Endodermal cell (in vitro differentiated cells): ENCODE measurements at places on chromosomes 2 and 18.

GRCh38 chr2:84556190-84556589 is 39.9 kb downstream of the DNAH6 start:
- DNase-seq, result no peak

DNA sequence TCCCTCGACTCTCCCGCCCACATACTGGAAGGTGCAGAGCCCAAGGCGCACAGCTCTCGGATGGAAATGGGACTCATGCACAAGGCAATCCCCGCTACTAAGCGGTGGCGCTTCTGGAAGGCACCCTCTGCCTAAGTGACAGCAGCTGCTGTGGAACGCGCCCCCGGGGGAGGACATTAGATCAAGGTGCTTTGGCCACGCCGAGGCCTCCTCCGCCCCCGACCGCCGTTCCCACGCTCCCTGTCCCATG is 202 bp downstream of the MCEE start:
- no peak for DNase-seq

DNA sequence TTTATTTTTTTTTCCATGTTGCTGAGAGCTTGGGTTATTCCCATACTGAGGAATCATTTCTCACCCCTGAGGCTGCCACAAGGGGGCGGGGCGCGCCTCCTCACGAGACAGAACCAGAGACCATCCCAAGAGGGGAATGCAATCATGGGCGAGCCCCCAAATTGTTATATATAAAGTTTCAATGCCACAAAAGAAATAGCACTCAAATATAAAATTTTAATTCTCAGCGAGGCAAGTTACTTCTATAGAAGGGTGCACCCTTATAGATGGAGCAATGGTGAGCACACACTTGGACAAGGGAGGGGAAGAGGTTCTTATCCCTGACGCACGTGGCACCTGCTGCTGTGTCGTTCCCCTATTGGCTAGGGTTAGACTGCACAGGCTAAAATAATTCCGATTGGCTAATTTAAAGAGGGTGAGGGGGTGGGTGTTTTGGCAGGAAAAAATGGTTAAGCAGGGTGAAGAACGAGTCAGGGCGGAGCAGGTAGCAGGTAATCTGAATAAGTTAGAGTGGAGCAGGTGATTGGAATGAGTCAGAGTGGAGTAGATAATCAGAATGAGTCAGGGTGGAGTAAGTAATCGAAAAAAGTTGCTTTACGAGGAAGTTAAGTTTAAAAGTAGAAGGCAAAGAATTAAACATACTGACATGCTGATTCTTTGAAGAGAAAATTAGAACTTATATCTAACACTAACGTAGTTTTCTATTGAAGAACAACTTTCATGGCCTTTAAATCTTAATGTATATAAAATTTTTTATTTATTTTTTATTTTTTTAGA is 177.5 kb downstream of the MTCL1 start:
- DNase-seq, result peak; percentile 86

DNA sequence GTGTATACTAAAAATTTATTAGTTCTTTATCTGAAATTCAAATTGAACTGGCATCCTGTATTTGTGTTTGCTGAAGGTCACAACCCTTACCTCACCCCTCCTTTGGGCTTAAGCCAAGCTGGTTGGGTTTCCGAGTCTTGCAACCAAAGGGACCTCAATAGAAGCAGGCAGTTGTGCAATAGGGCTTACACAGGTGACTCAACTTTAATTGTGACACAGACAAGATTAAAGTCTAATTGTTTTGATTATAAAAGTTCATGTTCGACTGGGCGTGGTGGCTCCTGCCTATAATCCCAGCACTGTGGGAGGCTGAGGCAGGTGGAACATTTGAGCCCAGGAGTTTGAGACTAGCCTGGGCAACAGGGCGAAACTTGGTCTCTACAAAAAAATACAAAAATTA is 71.5 kb downstream of the RAB31 start:
- peak; percentile 11 for DNase-seq

DNA sequence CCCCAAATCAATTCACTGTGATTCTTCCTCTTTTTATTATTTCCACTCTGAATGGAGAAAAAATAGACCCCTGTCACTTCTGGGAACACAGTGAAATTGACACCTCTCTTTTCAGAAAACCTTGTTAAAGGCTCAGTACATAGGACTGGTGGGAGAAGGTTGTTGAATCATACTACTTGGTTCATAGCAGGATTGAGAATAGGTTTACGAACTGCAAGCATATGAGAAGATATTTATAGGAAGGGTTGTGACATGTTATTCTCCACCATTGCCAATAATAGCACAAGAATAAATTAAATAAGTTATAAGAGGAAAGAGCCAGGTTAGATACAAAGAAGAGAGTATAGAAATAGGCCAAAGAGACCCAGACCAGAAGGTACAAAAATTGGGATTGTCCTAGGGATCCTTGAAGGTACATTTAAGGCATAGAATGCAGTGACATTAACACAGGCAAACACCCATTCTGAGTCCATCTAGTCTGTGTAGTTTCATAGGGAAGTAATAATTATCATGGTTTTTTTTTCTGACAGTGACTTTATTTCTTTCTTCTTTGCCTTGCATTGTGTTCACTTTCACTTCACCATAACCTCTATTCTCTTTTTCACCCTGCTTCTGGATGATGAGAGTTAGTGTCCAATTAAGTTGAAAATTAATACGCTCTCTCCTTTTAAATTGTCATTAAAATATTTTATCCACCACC is 21.8 kb upstream of the SERPINE2 start:
- DNase-seq, result no peak

GRCh38 chr2:231161877-231162329 is 36.5 kb upstream of the ARMC9 start:
- DNase-seq, result no peak

DNA sequence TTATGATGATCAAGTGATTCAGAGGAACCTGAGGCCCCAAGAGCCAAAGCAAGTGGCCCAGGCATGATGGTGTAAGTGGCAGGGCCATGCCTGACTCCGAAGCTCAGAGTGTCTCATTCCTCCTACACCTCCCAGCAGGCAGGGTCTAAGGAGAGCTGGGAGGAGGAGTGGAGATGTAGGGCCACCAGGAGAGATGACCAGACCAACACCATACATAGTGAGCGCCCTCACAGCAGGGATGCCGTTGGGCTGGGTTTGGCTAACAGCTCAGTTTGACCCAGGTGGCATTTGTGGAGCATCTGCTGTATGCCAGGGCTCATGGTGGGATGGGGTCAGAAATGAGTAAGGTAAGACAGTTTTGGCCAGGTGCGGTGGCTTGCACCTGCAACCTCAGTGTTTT is 80.7 kb downstream of the MARCO start:
- DNase-seq, result no peak

DNA sequence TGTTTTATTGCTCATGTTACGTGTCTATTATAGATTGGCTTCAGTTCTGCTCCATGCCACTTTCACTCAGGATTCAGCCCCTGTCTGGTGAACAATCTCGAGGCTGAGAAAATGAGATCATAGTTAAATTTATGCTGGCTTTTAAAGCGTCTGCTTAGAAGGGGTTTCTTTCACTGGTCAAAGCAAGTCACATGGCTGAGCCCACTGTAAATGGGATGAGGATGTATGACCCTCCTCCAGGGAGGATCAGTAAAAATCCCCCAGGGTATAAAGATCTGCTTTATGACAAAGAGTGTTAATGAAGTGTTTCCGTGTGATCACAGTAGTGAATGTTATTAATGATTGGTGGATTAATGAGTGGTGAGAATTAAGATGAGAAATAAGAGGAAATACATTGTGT is 6.2 kb upstream of the PLCL1 start:
- no peak for DNase-seq

GRCh38 chr2:26025509-26025908 is 8.4 kb upstream of the RAB10 start:
- DNase-seq, result no peak

- no peak for DNase-seq
These were observed 1.4 kb downstream of the MARCHF7 start for GRCh38 chr2:159713631-159714246.

DNA sequence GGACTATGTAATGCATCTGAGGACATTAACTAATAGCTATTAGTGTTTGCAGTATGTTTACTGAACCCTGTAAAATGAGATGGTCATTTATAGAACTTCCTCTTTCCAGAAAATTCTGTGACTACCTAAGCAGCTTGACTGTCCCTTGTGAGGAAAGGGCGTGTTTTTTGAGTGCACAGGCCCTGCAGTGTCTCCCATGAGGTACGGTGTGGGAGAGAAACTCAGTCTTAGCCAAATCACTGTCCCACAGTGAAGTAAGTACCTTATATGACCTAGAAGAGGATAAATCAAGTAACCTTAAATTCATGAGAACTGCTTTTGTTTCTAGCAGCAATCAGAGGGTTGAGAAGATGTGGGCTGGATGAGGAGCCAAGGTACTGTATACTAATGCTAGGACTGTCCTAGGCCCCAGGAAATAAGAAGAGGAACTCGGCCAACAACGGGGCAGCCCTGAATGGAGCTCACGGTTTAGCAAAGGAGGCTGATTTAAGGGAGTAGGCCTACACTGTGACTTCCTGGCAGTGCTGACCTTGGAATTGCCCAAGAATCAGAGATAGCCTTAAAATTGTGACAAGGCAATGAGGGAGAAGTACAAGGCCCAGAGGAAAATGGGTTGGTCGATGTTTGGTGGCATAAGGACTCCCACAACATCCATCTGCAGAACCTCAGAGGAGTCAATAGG is 103.5 kb upstream of the CTAGE1 start:
- DNase-seq, result no peak

GRCh38 chr2:216758256-216759155 is 63.2 kb upstream of the IGFBP5 start:
- DNase-seq, result peak; percentile 13

- DNase-seq, result no peak
These were observed 31.7 kb upstream of the MAP4K3 start for GRCh38 chr2:39468579-39469451.

DNA sequence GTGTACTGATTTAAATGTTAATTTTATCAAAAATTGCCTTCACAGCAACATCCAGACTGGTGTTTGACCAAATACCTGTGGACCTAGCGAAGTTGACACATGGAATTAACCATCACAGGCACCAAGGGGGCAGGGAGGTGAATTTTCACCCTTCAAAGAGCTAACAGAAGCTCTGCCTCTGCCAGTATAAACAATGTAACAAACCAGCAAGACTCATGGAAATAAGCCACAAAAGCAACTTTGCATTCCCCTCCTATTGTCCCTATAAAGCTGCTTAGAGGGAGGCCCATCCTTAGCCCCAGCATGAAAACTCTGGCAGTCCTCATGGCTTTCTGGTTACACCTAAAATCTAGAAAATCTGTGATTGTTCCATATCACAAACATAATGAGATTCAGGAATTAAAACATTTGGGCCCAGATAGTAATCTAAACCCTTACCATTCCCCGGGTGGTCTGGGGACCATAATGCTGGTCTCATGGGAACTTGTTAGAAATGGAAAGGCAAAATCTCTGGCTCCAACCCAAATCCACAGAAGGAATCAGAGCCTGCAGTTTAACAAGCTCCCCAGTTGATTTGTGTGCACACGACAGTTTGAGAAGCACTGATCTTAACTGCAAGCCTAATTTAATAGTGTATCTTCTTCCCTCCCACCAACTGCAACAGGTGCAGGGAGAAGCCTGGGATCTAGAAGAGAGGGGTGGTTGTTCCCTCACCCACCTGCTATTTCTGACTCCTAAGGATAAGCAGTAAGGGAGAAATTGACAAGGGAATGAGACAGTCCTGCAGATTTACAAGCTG is 23.1 kb downstream of the SERPINB11 start:
- peak; percentile 57 for DNase-seq

DNA sequence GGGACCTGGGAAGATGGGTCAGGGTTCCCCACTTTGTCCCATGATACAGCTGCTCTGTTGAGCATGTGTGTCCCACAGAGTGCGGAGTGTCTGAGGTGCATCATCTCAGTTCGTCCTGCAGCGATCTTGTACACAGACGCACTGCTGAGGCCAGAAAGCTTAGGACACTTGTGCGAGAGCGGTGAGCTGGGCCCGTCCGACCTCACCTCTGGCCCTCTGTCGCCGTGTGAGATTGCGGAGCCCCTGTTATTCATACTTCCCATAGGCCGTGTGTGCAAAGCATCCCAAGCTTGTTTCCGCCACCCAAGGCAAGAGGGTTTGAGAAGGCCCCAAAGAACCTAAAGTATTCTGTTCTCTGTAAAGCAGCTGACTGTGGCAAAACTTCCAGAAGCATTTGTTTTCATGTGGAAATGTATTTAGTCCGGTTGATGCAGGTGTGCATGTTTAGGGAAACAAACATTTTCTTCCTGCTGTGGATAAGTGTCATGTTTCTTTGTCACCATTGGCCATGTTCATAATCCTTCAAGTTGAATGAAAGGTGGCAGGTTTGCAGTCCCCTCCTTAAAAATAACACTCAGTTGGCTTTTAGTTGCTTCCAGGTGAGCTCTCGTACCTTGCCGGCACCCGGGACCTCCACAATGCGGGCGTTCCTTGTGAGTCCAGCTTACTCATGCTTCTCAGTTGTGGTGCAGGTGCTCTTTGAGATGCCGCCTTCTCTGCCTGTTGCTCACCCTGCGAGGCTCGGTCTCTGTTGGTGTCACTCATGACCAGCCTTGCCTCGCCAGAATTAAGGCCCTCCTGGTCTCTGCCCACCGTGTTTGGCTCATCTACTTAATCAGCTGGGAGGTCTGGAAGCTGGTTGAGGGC is 5.3 kb downstream of the AGAP1 start:
- DNase-seq, result peak; percentile 44

DNA sequence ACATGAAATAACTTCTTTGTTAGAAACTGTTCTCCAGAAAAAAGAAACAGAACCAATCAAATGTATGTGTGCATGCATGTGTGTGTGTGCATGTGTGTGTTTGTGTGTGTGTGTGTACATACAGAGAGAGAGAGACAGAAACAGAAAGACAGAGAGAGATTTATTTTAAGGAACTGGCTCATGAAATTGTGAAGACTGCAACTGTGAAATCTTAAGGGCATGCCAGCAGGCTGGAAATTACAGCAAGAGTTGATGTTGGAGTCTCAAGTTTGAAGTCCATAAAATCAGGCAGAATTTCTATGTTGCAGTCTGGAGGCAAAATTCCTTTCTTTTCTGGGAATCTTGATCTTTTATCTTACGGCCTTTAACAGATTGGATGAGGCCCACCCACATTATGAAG is 168.9 kb upstream of the CDH20 start:
- no peak for DNase-seq

- DNase-seq, result peak; percentile 49
These were observed 99.1 kb downstream of the SH3BP4 start for GRCh38 chr2:235050980-235051351.

DNA sequence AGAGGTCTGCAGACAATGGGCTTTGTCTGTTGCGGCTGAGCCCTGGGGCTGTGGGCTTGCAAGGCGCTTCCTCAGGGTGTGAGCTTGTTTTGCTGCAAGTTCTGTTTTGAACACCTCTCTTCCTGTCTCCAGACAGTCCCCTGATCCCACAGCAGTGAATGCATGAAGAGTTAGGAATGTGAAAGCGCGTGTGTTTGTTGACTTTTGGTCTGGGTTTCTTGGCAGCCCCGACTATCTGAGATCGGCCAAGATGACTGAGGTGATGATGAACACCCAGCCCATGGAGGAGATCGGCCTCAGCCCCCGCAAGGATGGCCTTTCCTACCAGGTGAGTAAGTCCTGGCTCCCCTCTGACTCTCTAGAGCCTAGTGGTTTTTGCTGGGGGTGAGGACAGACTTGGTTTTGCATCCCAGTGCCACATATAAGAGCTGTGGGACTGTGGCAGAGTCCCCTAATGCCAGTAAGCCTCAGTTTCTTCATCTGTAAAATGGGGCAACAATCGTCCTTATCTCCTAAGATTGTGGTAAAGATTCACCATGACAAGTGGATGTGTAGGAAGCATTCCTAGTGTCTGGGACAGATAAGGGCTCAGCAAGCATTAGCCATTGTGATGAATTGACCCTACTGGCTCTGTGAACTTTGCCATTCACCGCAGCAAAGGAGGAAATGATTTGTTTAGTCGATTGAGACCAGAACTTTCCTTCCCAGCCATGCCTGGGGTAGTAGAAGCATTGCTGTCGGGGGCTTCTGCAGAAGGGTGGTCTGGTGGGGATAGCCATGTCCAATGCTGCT is 3.0 kb downstream of the LBH start:
- peak; percentile 65 for DNase-seq
